ENCODE measurements at places on chromosomes 2 and 18.

DNA sequence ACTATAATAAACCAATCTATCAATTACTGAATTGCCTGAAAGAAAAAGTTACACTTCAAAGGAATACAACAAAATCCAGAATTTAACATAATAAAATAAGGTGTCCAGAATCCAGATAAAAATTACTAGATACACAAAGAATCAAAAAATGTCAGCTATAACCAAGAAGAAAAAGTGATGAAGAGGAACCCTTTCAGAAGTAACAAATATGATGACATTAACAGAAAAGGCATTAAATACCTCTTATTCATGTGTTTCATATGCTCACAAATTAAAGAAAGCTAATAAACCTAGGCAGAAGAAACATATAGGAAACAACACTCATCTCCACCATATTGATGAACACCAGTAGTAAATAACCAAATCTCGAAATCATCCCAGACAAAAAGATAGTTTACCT, 722.8 kb downstream of the ADCYAP1 start:
- DNase-seq: no peak

GRCh38 chr2:172843266-172843582, 107.6 kb downstream of the RAPGEF4 start:
- no peak for DNase-seq

- DNase-seq: no peak
These were observed 19.4 kb upstream of the EHBP1 start for GRCh38 chr2:62686012-62686685.

GRCh38 chr18:73462092-73462491, 594.3 kb upstream of the NETO1 start:
- DNase-seq: no peak

DNA sequence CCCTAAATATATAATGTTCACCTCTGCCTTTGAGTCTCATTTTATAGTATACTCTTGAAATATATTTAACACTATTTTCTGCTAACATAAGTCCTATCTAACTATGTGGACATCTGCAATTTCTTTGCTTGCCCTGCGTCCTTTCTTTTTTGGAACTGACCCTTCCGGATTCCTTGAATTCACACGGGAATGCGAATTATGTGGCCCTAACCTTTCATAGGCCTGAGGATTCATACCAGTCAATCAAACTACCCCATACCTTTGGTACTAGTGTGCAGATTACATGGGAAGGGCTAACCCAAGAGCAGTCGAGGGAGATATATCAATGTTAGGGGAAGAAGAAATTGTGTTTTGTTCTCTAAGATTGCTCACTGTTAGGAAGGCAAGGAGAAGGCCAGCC, 56.4 kb downstream of the NRXN1 start:
- no peak for DNase-seq

DNA sequence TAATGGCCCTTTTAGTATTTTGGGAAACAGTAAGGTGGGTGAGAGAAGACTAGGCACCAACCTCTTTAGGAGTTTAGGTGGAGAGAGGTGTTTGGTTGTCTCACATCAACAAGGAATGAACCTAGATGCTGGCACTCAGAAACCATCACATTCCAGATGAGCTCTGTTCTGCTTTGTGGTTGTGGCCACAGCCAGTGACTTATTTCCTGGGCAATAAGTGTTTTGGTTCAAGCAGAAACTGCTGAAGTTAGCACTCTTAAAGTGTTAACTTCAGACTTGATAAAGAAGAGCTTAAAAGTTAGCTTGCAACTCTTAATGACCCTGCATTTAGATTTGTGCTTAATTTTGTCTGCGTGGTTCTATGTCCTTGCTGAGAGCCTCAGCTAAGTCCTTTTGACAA, 929.2 kb downstream of the SLC4A3 start:
- DNase-seq: no peak

DNA sequence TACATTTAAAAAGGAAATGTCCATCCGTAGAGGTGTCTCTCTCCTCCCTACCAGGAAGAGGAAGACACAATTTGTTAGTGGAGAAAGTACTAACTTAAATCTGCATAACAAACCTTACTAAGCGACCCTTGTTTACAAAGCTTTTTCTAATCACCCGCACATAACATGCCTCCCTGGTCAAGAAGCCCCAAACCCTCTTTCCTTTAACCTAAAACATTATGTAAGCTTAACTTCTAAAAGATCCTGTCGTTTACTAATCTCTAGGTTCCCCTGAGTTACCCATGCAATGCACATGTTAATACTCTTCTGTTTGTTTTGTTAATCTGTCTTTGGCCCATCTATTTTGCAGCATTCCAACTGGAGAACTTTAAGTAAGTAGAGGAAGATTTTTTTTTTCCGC, 630.3 kb upstream of the NRXN1 start:
- no peak for DNase-seq

GRCh38 chr2:39483534-39483933, 46.4 kb upstream of the MAP4K3 start:
- no peak for DNase-seq

DNA sequence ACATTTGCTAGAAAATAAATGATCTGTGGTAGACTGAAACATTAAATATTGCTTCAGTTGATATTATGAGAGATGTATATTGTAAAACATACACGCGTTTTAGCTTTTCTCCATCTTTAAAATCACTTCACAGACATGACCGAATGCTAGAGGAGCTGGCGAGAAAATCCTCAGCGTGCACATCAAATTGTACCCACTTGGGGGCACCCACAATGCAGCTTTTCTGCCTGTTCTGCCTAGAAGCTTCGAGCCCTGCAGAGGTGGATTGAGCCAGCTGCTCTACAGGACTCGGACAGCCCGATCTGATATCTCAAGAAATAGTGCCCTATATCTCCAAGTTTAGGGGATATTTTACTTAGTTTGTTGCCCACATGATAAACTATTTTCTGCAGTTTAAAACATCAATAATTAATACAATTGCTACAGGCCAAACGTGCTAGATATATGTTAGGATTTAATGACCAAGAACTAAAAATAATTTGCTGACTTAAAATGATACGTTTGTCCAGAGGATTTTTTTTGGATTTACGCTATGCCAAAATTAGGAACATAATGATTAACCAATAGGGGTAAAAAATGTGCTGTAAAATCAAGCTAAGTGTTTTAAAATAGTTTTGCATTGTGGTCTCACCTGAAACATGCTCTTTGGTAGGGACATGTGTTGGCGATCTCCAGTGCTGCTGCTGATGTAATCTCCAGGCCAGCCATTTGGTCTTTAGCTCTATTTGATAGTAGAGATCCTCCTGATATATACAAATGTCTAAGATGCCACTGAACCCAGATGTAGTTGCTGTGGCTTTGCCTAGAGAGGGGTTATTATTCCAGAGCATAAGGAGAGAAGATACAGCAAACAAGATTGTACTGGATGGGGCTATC, 22.3 kb upstream of the ATP5MC3 start:
- peak; percentile 30 for DNase-seq

All from activated CD8-positive, alpha-beta memory T cell treated with anti-CD3 and anti-CD28 coated beads for 48 hours (primary cell).